ENCODE measurements at places on chromosomes 11 and 22.

DNA sequence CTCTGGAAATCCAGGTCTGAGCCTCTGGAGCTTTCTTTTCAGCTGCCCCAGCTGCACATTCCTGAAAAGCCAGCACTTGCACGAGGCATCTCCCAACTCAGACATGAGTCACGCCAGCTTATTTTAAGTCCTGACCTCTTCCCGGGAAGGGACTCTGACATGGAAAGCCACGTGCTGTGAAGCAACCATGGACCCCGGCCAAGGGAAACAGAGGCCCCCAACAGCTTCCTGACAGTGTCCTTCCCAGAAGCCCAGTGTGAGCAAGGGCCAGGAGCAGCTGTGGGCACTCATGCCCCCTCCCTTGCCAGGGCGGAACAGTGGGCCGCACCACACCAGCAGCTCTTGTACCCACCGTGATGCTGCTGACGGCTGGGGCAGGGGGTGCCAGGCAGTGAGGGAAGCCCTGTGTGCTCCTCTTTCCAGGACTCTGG, 118.8 kb upstream of the CADM1 start:
- no peak for DNase-seq

DNA sequence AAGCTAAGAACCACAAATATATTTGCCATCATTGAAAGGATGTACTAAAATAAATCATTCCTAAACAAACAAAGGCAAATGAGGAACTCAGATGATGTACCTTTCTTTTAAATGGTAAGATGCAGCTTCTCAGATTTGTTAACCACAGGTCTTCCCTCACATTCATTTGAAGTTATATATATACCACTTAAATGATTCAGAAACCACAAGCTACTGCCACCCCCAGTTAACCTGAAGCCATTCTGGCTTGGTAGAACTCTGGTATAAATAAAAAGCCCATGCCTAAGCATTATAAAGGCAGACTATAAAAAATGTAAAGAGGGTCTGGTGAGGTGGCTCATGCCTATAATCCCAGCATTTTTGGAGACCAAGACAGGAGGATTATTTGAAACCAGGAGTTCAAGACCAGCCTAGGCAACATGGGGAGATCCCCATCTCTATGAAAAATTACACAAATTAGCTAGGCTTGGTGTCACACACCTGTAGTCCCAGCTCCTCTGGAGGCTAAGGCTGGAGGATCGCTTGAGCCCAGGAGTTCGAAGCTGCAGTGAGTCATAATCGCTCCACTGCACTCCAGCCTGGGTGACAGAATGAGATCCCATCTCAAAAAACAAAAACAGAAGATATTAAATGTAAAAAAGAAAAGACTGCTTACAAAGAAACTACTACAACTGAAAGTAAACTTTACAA, 1185.3 kb downstream of the JRKL start:
- no peak for DNase-seq

DNA sequence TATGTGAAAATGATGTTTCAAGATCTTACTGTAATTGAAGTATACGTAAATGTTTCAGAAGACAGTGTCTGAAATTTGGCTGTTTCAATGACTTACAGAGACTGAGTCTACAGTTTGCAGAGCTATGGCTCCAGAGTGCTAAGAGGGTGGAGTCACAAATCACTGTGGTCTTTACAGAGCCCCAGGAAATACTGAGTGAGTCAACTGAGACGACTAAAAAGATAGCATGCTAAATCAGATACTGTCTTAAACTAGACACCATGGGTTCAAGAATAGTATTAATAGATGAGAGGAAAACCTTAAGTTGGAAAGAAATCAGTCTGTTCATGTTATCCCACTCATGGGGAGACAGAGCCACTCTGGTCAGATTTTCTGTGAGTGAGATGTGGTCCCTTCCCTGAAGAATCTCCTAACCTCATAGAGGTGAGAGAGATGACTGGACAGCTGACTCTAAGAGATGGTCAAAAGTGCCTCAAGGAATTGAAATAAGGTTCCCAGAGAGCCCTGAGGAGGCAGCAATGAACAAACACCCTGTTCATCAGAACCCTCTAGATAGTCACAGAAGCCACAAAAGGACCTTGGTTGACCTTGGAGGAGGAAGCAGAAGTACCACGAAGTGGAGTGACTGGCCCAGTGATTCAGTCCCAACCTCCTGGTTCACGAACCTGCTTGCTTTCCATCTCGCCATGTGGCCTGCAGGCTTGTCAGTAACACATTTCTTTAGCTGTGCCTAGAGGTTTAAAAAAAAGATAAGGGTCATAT, 30.2 kb downstream of the C11orf91 start:
- no peak for DNase-seq

- DNase-seq: no peak
Measured at GRCh38 chr11:132240374-132240773, 870.0 kb downstream of the NTM start.

DNA sequence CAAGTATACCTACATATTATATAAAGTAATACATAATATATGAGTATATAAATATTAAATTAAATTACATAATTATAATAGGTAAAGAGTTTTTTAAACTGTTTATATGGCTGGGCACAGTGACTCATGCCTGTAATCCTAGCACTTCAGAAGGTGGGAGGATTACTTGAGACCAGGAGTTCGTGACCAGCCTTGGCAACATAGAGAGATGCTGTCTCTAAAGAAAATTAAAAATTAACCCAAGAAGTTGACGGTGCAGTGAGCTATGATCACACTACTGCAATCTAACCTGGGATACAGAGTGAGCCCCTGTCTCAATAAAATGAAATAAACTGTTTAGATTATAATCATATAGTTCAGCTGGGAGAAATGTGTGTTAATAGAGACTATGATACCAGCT, 363.0 kb downstream of the DDX10 start:
- no peak for DNase-seq
